Neural progenitor cell (in vitro differentiated cells): ENCODE measurements at places on chromosomes 4 and X. TPM values are rescaled to one million over a fixed set of nuclear protein-coding genes. Genes with fewer than 3 reads are reported as not detected.

GRCh38 chr4:53018471-53018870, 156.4 kb downstream of the RASL11B start:
- no peak for DNase-seq

DNA sequence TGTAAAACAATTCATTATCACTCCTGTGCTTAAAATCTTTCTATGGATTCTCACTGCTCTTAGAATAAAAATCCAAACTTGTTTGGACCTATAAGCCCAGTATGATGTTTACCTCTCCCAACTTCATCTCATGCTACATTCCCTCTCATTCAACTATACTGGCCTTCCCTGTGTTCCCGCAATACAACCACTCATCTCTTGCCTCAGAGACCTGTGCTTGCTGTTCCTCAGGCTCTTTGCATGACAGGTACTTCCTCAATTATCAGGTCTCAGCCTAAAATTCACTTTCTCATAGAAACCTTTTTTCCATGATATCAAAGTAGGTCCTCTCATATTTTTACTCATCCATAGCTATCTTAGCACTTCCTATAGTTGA, 71.7 kb downstream of the ENOX2 start:
- no peak for DNase-seq

XAGE2 gene
- total RNA-seq = not detected in 2 replicates

MAGEA11 gene
- not detected in 2 replicates for total RNA-seq

DNA sequence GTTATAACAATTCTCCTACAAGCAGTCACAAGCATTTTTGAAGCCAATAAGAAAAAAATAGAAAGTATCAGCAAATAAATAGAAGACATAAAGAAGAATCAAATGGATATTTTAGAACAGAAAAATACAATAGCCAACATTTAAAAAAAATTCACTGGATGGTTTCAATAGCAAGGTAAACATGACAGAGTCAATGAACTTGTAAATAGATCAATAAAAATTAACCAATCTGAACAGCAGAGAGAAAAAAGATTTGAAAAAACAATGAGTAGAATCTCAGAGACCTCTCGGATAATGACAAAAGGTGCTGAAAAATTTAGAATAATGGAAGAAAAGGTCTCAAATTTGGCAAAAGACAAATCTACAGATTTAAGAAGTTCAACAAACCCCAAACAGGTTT, 33.3 kb upstream of the RAB33B start:
- no peak for DNase-seq

- no peak for DNase-seq
Observed at GRCh38 chr4:88097781-88098180, 60.7 kb downstream of the ABCG2 start.
